ENCODE measurements at places on chromosomes 16 and 17. TPM values are rescaled to one million over a fixed set of nuclear protein-coding genes. Genes with fewer than 3 reads are reported as not detected.

Gene KCNJ18
- total RNA-seq, result not detected

Gene SHBG
- not detected for total RNA-seq

Gene IL32
- 33.7 TPM for total RNA-seq

Gene AURKB
- 34.4 TPM for total RNA-seq

Gene KRT40
- total RNA-seq, result not detected

Gene SLC25A10
- total RNA-seq, result 26.7 TPM

Gene SLC13A5
- total RNA-seq, result not detected

Gene ZFHX3
- 4.3 TPM for total RNA-seq

Gene ACE
- 30.6 TPM for total RNA-seq
